ENCODE measurements at places on chromosomes 16 and 17. TPM values are rescaled to one million over a fixed set of nuclear protein-coding genes. Genes with fewer than 3 reads are reported as not detected.
A peak's percentile ranks its signal among the peaks of the same experiment; 100 is the strongest.

DNA sequence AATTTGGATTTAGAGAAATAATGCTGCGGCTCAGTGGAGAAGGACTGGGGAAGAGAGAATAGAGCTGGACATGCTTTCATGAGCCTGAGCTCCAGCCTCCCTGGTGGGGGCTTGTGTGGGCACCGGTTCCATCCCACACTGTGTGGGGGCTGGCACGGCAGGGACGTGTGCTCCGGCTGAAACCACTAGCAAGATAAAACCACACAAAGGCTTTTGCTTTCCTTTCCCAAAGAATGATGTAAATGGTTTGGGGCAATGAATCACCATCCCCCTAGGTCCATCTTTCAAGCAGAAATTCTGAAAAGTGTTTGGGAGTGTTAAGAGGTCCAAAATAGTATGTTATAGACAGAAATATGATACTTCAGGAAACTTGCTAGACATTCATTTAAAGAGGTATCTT, 77.0 kb downstream of the CDH11 start:
- DNase-seq, result no peak

DNA sequence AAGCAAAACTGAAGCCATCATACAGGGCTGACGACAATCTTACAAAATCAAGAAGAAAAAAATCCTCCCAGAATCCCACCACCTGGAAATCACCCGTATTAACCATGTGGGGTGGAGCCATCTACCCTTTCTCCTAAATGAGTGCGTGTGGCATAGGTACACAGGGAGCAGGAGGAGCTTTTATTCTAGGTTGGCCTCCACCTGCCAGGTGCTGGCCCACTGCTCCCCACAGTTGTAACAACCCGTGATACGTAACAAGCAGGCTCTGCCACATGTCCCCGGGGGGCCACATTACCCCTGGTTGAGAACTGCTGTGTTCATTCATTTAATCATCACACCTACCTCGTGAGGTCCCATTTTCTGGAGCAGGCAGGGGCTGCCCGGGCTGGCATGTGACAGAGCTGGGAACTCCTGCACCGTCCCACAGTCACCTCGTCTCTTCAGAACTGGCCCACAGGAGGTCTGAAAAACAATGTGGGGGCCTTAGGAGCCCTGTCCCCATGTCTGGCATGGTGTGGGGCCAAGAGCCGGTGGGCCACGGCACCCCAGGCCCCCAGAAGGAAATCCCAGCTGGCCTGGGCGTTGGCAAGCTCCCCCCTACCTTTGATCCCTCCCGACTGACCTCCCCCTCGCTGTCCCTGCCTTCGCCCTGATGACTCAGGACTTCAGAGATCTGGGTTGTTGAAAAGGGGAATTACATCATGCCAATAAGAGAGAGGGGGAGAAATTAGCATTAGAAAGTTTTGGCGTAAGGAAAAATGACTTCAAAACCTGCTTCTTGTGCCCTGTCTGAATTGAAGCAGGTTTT, 12.9 kb downstream of the CMIP start:
- no peak for DNase-seq

- DNase-seq, result peak; percentile 14
Measured at GRCh38 chr16:76862901-76863300, 328.1 kb upstream of the MON1B start.

GRCh38 chr17:77790143-77790829, 168.2 kb upstream of the TNRC6C start:
- no peak for DNase-seq

GRCh38 chr17:58231641-58232040, 6.7 kb upstream of the LPO start:
- no peak for DNase-seq

Gene SYCE1L
- polyA plus RNA-seq, result 5.1 TPM

Gene PERCC1
- 0.20 TPM for polyA plus RNA-seq

Gene AGRP
- polyA plus RNA-seq, result not detected

DNA sequence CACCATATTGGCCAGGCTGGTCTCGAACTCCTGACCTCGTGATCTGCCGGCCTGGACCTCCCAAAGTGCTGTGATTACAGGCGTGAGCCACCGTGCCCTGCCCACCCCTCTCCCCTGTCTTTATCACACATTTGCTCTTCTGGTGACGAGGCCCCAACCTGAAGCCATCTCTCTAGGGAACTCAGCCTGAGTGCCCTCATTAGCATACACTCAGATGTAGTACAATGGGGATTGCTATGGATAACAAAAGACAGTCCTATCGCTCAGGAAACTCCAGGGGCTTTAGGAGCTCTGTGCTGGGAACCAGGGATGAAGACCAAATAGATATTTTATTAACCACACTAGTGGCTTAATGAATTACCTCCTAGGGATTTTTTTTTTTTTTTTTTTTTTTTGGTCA, 100.7 kb downstream of the MARF1 start:
- DNase-seq, result no peak

GRCh38 chr16:1174477-1175357, 21.8 kb downstream of the CACNA1H start:
- no peak for DNase-seq

Gene CCDC92B
- 0.14 TPM for polyA plus RNA-seq

DNA sequence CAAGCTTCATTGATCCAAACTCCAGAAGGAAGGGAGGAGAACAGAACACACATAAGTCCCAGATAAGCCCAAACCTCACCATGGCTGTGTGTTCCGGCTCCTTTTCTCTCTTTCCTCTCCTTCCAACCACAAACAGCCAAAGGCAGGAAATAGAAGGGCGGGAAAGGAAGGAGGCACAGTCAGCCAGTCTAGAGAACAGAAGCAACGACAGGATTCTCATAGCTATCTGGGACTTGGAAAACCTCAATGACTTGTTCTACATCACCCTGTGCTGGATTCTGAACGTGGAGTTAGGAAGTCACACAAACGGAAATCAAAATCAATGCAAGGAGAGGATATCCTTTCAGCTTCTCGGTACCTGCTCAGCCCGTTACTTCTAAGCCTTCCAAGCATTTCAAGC, 9.0 kb downstream of the CRK start:
- DNase-seq, result no peak

Gene HOXB1
- polyA plus RNA-seq, result not detected

GRCh38 chr17:64327201-64327930, 63.3 kb downstream of the PECAM1 start:
- DNase-seq, result no peak

DNA sequence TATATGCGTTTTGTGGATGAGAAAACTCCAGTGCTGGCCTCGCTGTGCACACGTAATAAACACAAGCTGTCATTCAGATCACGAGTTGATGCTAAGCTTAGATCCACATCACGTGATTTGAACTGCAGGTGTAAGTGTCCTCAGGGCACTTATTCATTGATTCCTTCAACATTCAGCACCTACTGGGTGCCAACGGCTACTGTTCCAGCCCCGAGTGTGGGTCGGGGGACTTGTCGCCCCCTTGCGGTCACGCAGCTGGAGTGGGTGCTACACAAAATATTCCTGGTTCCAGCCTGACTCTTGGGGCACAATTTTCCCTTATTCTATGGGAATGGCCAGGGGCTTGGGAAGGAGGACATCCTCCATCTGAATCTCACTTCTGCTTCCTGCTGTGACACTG, 29.9 kb upstream of the GINS2 start:
- DNase-seq, result no peak

Gene TMEM97
- 17.7 TPM for polyA plus RNA-seq

Gene GNGT2
- 1.2 TPM for polyA plus RNA-seq

DNA sequence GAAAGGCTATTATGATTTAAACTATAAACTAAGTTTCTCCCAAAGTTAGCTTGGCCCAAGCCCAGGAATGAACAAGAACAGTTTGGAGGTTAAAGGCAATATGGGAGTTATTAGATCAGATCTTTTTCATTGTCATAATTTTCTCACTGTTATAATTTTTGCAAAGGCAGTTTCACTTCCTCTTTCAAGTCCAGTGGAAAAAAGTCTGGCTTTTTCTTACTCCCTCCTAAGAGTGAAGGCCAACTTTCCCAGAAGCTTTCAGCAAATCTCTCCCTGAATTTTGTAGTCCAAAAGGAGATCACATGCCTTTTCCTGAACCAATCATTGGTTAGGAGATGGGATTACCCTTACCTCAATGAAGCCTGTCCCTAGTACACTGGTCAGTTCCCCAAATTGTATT, 9.1 kb upstream of the BLMH start:
- no peak for DNase-seq

DNA sequence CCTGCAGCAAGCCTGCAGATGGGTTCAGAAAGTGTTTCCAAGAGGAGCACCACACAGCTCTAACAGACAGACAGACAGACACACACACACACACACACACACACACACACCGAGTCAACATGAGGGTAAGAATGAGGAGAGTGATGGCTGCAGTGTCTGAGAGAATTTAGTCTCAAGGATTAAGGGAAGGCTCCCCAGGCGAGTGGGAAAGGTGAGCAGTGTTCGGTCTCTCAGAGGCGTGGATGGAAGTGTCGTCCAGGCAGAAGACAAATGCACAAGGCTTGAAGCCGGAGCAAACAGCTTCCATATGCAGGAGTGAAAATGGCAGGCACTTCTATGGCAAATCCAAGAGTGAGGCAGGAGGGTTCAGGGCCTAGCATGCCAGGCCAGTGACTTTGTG, 770.1 kb downstream of the KCNJ18 start:
- no peak for DNase-seq

Gene CLEC10A
- 2.2 TPM for polyA plus RNA-seq

Data from forelimb muscle (tissue), 1 donor.